Omental fat pad (tissue), 4 donors: ENCODE measurements at places on chromosomes 3 and 15. TPM values are rescaled to one million over a fixed set of nuclear protein-coding genes. Genes with fewer than 3 reads are reported as not detected.
A peak's percentile ranks its signal among the peaks of the same experiment; 100 is the strongest.

DNA sequence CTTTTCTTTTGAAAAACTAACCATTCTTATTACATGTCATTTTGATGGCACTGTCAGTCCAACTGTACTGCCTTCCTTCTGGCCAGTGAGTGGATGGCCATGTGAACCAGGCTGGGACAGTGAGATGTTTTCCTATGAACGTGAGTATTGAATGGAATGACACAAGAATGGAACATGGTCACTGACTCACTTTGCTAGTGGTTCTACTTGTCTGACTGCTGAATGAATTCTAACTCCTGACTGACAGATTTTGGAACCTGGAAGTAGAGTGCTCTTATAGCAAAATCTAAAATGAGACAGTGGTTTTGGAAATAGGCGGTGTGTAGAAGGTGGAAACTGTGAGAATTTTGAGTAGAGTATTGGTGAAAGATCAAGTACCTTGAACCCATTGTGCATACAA is 606.9 kb upstream of the KCNMB2 start:
- no peak for DNase-seq

DNA sequence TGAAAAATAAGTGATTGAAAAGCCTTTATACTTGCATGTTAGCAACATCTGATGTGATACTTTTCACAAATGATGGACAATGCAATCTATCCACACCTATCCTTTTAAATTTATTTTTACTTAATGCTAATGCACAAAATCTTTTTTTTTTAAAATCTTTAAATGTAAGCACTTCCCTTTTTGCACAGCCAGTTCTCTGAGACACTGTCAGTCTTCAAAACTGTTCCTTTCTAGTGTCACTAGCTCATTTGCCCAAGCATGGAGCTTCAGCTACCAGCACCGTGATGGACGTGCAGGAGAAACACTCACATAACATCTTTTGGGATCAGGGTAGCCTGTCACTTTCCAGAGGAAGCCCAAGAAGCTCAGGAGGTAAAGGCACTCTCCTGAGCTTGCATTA is 50.1 kb downstream of the NR1D2 start:
- no peak for DNase-seq

DNA sequence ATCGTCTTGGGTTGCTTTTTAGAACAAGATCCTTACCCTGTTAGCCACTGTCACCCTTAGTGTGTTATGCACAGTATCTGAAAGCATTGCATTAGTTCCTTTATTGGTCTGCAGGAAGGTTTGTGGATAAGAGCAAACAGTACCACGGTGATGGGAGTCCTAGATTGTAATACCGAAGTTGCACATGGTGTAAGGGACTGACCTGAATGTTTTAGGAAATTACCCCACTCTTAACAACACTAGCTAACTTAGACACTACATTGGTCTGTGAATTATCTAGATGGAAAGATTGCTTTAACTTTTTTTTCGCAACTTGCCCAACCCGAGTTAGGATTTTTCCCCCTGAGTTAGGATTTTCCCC is 1.3 kb downstream of the STT3B start:
- DNase-seq = no peak

DNA sequence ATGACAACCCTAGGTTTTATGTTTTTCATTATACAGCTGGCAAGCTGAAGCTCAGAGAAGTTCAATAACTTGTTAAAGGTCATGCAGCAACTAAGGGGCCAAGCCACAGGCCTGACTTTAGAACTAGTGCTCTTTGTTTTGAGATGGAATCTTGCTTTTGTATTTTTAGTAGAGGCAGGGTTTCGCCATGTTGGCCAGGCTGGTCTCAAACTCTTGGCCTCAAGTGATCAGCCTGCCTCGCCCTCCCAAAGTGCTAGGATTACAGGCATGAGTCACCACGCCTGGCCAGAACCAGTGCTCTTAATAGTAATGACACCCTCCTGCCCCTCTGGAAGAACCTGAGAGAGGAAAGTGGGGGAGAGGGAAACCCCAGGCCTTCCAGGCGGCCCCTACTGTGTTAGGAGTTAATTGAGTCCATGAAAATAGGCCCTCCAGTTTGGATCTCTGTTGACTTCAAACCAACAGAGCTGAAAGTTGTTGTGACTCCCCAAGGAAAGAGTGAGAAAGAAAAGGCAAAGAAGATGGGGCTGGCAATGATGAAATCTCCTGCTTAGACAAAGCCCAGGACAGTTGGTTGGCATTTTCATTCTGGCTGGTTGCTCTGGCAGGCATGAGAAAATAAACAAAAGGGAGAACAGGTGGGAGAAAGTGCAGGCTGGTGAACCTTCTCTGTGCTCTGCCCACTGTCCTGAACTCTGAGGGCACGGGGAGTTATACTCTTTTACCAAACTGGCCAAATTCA is 3.6 kb upstream of the PRRT3 start:
- no peak for DNase-seq

- DNase-seq = no peak
Measured at GRCh38 chr3:52986938-52987337, 58.9 kb downstream of the SFMBT1 start.

DNA sequence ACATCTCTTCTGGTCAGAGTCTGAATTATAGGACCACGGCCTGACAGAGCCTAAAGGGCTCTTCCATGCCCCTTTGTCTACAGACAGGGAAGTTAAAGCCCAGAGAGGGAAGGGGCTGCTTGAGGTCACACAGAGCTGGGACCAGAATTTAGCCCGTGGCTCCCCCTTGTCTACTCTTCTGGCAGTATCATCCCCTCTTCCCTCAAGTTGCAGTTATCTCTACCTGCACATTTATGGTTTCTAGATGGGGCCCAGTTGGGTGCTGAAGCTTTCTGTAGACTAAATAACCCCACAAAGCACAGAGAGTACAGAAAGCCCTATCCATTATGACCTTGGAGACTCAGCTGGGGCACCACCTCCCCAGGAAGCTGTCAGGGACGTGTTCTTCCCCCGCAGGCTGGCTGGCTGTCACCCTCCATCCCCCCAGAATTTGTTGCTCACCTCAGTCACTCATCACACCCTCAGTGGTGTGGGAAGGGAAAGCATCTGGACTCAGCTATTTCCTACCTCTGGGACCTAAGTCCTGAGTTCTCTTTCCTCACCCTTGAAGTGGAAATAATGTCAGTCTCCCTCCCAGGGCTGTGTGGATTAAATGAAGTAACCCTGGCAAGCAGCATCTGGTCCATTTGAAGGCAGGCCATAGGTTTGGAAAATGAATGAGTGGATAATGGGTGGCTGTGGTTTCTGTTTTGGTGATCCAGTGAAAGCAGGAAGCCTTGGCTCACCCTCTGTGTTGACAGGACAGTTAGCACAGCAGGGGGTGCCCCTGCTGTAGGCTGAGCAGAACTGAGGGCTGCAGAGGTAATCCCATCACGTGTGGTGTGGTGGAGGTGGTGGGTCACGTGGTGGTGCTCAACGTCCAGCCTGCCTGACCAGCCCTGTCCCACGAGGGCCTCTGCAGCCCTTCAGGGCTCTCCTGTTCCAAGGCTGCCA is 16.3 kb downstream of the ACOX2 start:
- no peak for DNase-seq

GRCh38 chr15:39455471-39455991 is 125.3 kb upstream of the THBS1 start:
- DNase-seq = no peak

DNA sequence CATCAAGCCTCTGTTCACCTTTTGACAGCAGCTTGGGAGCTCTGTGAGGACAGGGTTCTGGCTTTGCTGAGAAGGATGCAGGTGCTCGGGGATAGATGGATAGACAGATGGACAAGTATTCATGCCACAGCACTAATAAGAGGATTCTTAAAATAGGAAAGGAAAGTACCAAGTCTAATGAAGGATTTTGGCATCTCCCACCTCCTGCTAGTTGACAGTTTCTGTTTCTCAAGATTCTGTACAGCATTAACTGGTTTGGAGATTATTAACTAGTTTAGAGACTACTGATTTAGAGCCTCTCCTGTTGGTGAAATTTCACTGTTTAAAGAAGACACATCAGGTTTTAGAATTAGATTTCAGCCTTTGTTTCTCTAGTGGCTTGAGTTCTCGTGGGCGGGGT is 152.3 kb downstream of the CACNA1D start:
- no peak for DNase-seq

GRCh38 chr3:67516496-67516895 is 137.9 kb downstream of the SUCLG2 start:
- DNase-seq = no peak

- DNase-seq = no peak
Measured at GRCh38 chr3:279325-279724, 82.8 kb downstream of the CHL1 start.

- no peak for DNase-seq
Measured at GRCh38 chr15:80915472-80915871, 74.1 kb downstream of the MESD start.

GRCh38 chr3:30681649-30682211 is 75.3 kb downstream of the TGFBR2 start:
- DNase-seq = no peak

DNA sequence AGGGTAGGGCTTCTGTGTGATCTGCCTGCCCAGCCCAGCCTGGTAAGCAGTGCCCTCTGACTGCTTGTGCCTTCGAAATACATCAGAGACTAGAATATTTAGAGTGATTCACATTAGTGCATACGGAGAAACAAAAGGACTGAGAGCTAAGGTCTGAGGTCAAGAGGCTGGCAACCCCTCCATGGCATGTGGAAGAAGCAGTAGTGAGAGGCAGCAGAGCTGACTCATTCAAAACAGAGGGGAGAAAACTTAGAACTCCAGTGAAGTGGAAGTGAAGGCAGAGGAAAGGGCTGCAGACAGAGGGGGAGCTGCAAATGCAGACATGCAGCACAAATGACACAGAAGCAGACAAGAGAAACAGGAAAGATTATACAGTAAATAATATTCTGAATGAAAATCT is 61.6 kb downstream of the ULK4 start:
- DNase-seq = no peak

DNA sequence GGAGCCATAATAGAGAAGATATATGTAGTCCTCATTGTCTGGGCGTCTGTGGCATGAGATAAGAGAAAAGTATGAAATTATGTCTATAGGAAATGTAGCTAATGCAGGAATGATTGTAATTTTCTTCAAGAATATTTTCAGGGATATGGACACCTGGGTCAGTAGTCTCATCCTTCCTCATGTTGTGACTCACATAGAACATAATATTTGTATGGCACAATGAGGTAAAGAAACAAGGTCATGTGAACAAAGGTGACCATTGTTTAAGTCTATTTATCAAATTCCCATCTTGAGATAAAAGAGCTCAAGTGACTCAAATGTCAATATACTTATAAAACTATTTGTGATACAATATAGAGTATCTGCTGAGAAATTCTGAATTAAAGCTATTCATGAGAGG is 345.5 kb upstream of the ROBO1 start:
- no peak for DNase-seq

DNA sequence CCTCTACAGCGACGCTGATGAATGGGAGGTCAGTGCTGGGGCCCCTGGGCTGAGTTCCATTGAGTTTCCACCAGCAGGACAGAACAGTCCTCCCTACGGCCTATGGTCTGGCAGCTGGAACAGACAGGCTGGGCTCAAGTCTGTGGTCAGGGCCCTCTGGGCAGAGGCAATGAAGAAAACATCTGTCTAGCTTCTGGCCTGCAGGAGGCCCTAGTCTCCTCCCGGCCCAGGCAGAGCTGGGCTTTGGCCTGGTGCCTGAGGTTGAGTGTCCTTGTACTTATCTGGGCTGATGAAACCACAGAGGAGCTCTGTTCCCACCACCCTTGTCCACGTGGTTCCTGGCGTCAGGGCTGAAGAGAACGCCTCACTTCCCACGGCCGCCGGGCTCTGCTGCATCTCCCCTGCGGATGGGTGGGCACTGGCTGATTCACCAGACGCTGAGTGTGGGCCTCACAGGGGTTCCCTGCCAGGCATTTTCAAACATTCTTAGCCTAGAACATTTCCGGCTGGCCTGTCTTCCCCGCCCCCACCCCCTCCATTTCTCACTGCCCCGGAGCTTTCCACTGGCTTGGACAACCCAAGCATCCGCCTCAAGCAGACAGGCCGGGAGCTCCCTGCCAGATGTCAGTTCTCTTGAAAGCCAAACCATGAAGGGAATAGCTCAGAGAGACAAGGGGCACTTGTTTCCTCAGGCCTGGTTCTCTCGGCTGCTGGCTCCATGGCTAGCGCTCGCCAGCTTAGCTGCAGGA is 20.3 kb downstream of the PPCDC start:
- peak; percentile 83 for DNase-seq

DNA sequence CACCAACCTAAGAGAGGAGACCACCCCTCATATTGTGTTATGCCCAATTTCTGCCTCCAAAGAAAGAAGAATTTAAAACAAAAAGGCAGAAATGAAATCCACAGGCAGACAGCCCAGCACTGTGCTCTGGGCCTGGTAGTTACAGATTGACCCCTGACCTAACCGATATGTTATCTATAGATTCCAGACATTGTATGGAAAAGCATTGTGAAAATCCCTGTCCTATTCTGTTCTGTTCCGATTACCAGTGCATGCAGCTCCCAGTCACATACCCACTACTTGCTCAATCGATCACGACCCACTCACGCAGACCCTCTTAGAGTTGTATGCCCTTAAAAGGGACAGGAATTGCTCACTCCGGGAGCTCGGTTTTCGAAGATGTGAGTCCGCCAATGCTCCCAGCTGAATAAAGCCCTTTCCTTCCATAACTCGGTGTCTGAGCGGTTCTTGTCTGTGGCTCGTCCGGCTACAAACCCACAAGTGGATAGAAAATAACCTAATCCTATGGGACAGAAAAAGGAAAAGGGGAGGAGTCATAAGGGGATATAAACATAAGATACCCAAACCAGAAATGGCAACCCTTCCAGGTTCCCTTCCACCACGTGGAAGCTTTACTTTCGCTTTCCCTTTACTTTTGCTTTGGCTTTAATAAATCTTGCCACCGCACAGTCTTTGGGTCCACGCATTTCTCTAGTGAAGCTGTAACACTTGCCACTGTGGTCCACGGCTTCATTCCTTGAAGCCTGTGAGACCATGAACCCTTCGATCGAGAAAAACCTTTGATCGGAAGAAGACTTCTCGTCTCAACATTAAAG is 1.7 kb upstream of the CFAP91 start:
- no peak for DNase-seq

GRCh38 chr3:4753073-4753691 is 226.1 kb upstream of the BHLHE40 start:
- no peak for DNase-seq

GRCh38 chr3:197003461-197004385 is 25.9 kb downstream of the MELTF start:
- DNase-seq = no peak

The MCF2L2 gene
- under 0.01 TPM for total RNA-seq

The ISY1 gene
- 15.7 TPM for total RNA-seq

The CRABP1 gene
- not detected for total RNA-seq

The RBM15B gene
- 27.5 TPM for total RNA-seq

The SLC24A1 gene
- total RNA-seq = 11.5 TPM

The CCDC12 gene
- total RNA-seq = 55.5 TPM

The ACOX2 gene
- 12.5 TPM for total RNA-seq

The ALDH1A3 gene
- total RNA-seq = 1,088 TPM

The SPRED1 gene
- 22.0 TPM for total RNA-seq

The ACAN gene
- total RNA-seq = 0.06 TPM

The PAQR5 gene
- total RNA-seq = 1.0 TPM

The DUOX2 gene
- 0.47 TPM for total RNA-seq
